ENCODE measurements at places on chromosomes 1 and 21.

- no peak for DNase-seq
These were observed 101.7 kb upstream of the ETV3 start for GRCh38 chr1:157239936-157240335.

- DNase-seq: no peak
These were observed 5.5 kb upstream of the TGFBR3 start for GRCh38 chr1:91891454-91891853.

- no peak for DNase-seq
These were observed 65.9 kb downstream of the LPGAT1 start for GRCh38 chr1:211764701-211765100.

- no peak for DNase-seq
These were observed 26.1 kb downstream of the ARMH1 start for GRCh38 chr1:44700573-44700972.

DNA sequence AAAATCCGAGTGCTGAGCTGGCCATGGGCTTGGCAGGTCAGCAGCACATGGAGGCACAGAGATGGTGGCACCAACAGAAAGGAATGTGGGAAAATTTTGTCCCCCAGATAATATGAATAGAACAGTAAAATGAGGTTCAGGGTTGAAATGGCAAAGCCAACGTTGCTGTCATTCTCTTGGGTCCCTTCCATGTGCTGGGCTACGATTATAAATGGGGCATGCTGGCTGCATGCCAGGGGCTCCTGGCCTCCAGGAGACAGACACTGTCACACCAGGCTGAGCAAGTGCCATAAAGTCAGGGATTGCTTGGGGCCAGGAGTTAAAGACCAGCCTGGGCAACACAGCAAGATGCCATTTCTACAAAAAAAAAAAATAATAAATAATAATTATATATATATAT is 77.1 kb downstream of the TOMM20 start:
- no peak for DNase-seq

DNA sequence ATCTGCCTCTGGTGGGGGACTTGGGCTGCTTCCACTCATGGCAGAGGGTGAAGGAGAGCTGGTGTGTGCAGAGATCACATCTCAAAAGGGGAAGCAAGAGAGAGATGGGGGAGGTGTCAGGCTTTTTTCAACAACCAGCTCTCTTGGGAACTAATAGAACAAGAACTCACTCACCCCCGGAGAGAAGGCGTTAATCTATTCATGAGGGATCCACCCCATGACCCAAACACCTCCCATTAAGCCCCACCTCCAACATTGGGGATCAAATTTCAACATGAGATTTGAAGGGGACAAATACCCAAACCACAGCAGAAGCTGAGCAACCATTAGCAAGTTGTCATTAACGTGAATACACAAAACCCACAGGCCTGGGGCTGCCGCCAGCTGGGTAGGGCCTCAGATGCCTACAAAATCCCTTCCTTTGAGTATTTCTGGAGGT is 12.0 kb upstream of the VWA5B1 start:
- DNase-seq: no peak

DNA sequence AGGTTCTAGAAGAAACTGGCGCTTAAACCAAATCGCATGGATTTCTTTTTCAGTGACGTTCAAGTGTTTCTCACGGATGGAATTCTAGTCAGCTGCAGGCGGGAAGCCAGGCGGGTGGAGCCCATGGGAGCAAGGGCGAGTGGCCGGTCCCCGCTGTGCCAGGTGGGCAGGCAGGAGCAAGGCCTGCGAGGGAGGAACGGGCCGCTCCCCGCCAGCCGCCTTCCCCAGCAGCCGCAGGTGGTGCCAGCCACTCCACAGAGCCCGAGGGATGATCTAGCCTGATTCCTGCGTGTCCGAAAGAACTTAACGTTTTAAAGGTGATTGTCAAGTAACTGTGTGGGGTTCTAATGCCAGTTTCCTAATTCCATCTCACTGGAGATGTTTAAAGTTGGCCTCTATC is 9.1 kb downstream of the PEX10 start:
- DNase-seq: no peak

DNA sequence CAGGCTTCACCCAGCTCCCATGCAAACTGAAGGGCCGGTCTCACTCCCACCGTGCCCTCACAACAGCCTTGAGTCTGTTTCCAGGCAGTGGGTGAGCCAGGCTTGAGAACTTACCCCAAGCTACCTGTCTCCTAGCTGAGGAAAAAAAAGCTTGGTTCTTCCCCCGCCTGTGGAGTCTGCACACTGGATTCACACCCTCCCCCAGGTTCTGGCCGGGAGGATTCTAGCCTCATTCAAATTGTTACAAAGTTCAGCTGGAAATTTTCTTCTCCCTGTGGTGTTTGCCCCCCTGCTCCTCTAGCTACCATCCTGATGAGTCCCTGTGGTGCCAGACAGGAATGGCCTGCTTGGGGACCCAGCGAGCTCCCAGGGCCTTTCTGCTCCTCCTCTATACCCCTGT is 471.7 kb downstream of the AGBL4 start:
- no peak for DNase-seq

DNA sequence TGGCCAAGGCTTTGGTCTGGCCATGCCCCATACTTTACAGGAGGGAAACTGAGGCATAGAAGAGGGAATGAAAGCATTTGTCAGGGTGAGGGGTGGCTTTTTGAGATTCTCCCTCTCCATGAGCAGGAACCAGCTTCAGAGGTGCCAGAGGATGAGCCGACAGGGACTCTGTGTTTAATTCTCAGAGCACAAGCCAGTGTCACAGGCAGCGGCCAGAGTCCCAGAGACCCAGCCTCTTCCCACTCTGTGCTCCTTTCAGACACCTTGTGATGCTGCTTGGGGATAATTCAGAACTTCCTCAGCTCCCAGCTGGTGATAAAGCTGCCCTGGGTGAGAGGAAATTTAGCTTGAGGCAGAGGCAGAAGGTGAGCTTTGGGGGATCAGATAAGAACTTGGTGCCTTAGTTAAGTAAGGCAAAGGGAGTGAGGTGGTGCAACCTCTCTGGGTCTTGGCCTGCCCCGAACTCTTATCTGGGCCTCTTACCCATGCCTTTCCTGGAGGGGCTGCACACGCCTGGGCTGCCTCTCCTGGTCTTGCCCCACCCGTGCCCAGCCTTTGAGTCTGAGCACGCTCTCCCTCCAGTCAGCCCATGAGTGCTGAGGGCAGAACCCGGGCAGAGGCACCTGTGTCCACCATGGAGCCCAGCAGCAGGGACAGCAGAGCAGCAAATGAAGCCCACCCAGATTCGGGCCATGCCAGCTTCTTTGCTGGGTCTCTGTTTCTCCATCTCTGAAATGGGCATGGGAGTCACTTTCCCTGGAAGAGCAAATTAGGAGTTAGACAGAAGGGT is 175.6 kb upstream of the C1orf174 start:
- DNase-seq: no peak

DNA sequence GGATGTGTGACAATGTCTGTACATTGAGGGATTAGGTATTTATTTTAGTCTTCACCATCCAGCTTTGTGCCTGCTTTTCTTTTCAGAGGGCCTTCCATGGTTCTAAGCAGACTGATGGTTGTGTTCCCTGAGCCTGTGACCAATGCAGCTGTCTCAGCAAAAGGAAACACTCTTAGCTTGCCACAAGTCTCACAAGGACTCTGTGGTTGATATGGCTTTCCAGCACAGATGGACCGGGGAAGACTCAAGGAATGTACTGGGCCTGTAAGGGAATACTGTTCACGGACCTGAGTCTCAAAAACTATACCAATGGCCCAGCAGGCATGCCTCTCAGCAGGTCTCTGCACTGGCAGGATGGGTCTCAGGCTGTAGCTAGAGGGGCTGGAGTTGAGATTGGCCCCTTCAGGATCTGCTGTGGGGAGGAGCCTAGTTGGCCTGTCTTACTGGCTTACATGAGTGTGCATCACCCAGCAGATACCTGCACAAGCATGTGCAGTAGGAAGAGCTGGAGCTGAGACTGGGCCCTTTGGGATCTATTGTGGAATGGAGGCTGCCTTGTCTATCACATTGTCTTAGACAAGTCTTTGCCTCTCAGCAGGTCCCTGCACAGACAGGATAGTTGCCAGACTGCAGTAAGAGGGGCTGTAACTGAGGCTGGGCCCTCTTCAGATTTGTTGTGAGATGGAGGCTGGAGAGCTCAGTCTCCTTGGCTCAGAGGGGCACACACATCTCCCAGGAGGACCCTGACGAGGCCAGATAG is 52.0 kb upstream of the PDC start:
- no peak for DNase-seq

DNA sequence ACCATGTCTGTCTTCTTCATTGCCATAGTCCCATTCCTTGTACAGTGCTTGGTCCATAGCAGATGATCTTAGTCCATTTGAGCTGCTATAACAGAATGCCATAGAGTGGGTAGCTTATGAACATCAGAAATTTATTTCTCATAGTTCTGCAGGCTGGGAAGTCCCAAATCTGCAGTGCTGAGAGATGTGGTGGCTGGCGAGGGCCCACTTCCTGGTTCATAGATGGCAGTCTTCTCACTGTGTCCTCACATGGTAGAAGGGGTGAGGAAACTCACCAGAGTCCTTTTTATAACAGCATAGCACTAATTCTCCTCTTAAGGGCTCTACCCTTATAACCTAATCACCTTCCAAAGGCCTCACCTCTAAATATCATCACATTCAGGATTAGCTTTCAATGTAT is 23.1 kb upstream of the RAP1A start:
- no peak for DNase-seq

GRCh38 chr1:106173101-106173500 is 883.4 kb upstream of the PRMT6 start:
- DNase-seq: no peak

GRCh38 chr1:7491109-7491817 is 279.8 kb upstream of the VAMP3 start:
- no peak for DNase-seq

DNA sequence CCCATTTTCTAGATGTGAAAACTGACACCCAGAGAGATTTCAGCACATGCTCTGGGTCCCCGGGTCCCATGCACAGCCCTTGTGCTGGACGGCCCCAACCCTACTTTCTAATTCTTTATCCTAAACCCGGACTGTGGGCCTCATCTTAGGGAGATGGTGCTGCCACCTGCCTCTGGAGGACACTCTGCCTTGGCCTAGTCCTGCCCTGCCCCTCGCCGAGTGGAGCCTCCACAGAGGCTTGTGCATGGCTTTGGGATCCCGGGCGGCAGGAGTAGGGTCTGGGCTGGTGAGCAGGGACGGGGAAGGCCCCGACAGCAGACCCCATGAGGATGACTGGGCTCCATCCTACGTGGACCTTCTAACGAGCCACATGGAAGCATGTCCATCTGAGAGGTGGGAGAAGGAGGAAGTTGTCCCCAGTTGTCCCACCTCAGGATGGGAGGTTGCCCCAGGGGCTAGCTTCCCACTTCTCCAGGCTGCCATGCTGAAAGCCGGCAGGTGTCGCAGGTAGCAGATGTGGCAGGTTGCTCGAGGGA is 12.4 kb downstream of the MX2 start:
- DNase-seq: no peak

DNA sequence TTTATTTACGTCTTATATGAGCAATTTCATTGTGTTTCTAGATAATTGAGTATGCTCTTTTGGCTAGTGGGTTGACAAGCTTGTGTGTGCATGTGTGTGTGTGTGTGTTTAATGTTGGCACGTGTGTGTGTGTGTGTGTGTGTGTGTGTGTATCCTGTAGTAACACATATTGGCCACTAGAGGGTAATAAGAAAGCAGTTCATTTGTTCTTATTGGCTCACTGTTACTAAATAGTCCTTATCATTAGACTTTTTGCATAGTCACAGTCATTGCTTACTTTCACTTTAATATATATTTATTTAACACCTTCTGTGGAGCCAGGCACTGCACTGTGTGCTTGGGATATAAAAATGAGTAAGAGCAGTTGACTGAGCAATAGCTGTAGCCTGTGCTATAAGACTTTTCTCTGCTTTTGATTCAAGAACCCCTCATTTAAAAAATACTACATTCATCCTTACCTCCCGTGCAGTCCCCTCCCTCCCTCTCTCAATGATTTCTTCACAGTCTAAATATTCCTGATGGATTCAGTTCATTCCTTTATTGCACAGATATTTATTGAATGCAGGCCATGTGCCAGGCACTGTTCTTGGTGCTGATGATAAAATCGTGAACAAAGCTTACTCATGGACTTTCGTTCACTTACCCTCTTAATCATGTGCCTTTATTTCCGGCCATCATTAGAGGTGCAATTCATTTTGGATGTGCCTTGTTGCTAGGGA is 96.7 kb downstream of the DYRK1A start:
- DNase-seq: no peak

DNA sequence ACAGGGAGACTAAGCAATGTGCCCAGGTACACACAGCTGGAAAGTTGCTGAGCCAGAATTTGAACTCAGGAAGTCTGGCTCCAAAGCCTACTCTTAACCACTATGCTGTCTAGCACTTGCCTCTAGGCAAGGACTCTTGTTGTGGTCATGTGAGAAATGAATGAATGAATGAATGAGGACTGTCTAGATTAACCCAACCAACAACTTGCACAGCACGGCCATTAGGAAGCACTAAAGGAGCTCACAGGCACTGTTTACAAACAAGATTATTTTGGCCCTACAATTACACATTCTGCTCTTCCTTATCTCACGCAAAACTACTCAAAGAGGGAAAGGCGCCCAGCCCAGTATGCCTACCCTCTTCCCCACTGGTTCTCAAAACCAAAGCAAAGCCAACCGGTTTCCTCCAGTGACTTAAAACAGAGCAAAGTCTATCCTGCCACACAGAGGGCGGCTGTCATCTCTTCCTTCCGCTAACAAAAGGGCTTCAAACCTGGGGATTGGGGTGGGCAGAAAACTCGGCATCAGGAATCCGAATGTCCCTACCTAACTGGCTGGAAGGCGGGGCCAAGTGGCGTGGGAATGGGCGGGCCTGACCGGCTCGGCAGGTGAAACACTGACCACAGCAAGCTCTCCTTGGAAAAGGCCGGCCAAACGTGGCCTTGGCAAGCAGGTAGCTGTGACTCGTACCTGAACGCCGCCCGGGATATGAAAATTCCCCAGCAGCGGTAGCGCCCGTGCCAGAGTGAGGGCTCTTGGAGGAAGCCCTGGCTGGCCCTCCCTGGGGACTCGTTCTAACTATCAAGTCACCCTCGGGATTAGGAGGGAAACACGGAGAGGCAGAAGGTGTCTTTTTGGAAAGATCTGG is 948 bp downstream of the STK40 start:
- no peak for DNase-seq

DNA sequence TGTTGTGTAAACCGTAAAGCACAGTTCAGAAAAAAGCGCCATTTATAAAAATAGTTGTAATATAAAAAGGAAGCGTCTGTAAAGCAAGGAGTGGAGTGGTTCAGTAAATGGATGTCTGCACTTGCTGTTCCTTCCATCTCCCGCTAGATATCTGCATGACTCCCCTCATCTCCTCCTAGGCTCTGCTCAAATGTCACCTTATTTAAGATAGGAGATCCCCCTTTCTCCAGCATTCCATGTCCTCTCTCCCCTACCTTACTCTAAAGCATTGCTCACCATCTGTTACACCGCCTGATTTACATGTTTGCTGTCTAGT is 745 bp downstream of the MUL1 start:
- no peak for DNase-seq

GRCh38 chr1:233183226-233184020 is 112.1 kb downstream of the PCNX2 start:
- DNase-seq: no peak

DNA sequence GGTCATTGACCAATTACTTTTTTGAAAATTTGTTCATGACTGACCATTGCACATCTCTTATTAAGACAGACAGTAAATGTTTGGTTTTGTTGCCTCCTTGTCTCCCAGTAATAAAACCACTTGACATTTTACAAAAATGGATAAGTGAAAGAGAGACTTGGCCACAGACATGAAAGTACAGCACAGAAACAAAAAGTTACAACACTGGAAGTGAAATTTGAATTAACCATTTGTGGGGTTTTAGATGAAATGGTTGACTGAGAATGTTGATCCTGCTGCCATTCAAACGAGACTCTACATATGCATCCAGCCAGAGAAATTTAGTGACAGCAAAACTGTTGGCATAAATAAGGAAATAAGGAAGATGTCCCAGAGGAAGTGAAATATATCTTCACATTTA is 79.3 kb upstream of the B3GALT2 start:
- no peak for DNase-seq

Data from activated CD8-positive, alpha-beta memory T cell treated with anti-CD3 and anti-CD28 coated beads for 1 hour (primary cell).